RPMI8226 (cell line): ENCODE measurements at places on chromosomes 6 and 20.
A peak's percentile ranks its signal among the peaks of the same experiment; 100 is the strongest.

GRCh38 chr6:18329776-18330175 lies 57.4 kb upstream of the RNF144B start:
- no peak for DNase-seq

GRCh38 chr20:45518282-45518681 lies 2.9 kb upstream of the SPINT3 start:
- no peak for DNase-seq

DNA sequence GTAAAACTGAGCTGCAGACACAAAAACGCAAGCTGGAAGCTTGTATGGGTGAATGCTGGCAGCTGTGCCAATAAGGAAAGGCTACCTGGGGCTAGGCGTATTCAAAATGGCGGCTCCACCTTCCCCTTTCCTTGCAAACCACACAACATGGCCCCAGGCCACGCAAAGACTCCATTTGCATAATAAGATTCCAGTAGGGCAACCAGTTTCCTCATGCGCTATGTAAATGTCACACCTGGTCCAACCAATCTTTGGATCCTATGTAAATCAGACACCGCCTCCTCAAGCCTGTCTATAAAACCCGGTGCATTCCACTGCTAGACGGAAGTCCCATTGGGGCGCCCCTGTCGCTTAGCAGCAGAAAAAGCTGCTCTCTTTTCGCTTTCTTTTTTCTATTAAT lies 505.9 kb upstream of the BTBD3 start:
- DNase-seq = peak; percentile 63

DNA sequence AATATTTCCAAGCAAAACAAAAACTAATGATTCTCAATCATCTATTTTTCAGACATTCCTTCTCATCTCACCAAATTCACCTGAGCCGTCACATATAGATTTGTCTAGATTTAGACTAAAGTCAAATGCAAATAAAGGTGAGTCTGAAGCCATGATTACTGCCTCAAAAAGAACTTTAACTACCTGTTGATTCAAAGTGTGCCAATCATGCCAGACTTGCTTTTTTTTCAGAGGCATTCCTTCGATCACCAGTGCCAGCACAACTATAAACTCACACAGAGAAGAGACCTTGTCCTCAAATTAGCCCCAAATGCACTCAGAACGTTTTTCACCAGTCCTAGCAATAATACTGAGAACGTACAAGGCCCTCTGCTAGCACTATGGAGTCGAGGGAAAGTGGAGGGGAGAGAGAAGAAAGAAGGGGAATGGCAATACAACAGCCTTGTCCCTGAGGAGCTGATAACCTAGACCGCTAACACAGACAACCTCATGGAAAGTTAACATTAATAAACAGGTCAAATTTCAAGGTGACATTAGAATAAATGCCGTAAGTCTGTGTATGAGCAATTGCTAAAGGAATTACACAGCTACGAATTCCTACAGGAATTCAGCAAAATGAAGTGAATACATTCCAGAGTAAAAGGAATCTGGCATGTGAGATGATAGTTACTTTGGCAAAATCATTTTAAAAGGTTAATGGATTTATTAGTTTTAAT lies 60.9 kb downstream of the EPB41L2 start:
- DNase-seq = no peak

DNA sequence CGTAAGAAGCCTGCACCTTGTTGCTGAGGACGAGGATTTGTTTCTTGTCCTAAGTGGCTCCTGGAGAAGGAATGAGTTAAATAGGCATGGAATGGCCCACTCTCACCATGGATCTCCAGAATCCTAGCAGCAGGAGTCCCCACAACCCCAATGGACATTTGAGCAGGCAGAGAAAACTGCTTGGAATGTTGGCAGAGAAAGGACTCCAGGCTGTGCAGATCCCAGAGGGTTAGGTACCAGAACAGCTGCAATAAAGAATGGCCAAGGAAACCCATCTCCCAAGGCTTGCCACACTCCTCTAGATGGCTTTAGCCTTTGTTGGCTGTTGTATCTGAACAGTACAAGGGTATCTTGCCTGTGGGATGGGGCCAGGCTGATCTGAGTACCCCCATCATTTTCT lies 1415.7 kb upstream of the ADGRB3 start:
- DNase-seq = no peak

DNA sequence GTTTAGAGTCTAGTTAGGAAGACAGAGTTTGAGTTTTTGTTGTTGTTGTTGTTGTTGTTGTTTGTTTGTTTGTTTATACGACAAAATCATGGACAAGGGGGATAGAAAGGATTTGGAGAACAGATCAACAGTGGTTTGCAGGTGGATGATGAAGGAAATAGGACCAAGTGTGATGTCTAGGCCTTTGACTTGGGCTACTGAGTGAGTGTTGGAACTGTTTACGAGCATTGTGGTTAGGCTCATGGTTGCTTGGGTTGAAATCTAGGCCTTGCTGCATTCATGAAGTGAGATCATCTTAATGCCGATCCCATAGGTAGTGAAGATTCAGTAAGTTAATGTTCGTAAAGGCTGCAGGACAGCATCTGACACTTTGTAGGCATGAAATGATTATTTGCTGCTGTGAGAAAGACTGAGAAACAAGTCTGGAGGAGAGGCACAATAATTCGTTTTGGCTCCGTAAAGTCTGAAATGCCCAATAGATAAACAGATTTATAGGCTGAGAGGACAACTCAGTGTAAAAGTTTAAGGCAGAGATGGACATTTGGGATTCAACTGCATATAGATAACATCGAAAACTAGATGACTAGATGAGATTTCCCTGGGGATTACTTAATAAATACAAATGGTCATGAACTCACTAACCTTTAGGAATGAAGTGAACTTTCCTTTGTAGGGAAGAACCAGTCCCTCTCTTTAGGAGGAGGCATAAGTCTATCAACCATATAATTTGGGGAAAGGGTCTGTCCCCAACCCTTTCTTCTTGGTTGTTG lies 70.0 kb downstream of the HDDC2 start:
- DNase-seq = no peak

GRCh38 chr6:110828396-110828795 lies 13.1 kb upstream of the CDK19 start:
- DNase-seq = no peak

DNA sequence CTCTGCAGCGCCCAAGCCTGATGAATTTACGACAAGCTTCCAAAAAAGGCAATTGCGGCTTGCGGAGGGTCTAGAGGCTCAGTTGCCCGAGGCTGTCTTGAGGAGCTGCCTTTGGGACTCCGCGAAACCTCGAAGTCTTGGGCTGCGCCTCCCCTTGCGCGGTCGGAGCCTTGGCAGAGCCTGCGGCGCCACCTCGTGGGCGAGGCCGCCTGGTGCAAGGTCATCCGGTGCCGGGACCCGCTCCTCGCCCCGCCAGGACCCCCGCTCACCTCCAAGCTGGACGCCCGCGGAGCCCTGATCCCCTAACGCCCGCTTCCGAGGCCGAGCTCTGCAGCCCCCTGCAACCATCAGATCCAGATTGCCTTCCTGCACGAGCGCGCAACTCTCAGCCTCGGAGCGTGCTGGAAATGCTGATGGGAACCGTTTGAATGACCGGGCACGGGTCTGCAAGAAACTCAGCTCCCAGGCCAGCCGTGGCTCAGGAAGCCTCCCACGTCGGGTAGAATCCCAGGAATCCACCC lies 14.9 kb upstream of the FAM210B start:
- peak; percentile 63 for DNase-seq

GRCh38 chr6:139262519-139263300 lies 29.1 kb downstream of the TXLNB start:
- DNase-seq = no peak

GRCh38 chr6:13851330-13851729 lies 37.0 kb upstream of the MCUR1 start:
- DNase-seq = no peak

DNA sequence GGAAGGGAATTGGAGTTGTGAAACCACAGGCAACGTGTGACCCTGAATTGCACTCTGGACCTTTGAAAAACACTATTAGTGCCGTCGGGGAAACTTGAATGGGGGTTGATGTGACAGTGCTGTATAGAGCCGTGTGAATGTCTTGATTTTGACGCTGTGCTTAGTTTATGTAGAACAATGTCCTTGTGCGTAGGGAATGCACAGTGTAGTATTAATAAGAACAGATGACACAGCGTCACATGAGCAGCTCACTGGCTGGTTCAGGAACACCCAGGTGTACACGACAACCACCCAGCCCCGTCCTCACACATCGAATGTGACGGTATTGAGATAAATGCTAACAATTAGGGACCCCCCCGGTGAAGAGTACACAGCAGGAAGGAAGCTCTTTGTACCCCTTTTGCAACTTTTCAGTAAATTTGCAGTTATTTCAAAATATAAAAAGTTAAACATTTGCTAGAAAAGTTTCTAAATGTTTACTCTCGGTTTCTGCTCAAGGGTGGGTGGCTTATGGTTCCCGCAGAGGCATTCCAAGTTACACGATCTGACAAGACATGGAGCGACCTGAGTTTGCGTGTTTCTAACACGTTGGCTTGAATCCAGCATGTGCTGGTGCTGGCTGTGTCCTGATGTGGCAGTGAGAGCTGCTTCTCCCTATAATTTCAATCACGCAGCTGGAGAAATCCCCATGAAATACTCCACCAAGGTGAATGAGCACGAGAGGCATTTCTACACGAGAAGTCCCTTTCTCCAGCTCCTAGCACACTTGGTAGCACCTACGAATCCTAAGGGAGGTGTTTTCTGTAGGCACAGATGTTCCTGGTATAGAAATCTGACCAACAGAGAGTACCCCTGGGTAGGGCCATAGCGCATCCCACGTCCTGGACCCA lies 208.0 kb upstream of the EXOC2 start:
- no peak for DNase-seq

GRCh38 chr20:32902456-32903420 lies 44.0 kb downstream of the EFCAB8 start:
- DNase-seq = peak; percentile 69

DNA sequence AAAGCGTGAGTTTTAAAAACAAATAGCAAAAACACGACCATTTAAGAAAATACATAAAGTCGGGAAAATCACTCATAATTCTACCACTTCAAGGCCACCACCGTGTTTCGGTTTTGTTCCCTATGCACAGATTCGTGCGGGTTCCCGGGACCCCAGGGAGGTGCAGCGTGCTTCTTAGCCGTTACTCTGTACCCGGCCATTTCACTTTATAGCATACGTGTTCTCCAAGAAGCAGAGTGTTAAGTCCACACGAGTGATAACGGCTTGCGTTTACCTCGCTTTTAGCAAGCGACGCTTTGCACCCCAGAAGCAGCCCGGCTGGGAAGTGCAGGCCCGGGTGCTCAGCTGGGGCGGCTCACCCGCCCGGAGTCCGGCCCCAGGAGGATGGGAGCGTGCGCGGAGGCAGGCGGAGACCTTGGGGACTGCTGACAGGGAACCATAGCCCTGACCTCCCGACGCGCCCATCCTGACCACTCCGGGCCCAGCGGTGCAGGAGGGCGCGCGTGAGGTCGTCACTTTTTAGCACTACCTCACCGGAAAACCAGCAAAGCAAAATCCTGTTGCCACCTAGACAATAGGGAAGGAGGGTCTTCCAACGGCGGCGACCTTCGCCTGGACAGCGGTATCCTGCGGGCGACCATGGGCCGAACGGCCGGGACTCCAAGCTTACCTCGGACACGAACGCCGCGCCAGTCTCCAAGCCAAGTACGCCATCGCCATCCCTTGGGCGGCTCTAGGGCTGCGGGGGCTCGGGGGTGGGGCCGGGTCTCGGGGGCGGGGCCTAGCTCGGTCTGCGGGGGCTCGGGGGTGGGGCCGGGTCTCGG lies at the start of gene ECI2:
ECI2 (minus strand) TSS at position 735 of the 824 bp plus-strand sequence; CDS start at position 720, 15 bp downstream.
- DNase-seq = peak; percentile 72

GRCh38 chr6:89379281-89379680 lies 26.8 kb upstream of the UBE2J1 start:
- no peak for DNase-seq

DNA sequence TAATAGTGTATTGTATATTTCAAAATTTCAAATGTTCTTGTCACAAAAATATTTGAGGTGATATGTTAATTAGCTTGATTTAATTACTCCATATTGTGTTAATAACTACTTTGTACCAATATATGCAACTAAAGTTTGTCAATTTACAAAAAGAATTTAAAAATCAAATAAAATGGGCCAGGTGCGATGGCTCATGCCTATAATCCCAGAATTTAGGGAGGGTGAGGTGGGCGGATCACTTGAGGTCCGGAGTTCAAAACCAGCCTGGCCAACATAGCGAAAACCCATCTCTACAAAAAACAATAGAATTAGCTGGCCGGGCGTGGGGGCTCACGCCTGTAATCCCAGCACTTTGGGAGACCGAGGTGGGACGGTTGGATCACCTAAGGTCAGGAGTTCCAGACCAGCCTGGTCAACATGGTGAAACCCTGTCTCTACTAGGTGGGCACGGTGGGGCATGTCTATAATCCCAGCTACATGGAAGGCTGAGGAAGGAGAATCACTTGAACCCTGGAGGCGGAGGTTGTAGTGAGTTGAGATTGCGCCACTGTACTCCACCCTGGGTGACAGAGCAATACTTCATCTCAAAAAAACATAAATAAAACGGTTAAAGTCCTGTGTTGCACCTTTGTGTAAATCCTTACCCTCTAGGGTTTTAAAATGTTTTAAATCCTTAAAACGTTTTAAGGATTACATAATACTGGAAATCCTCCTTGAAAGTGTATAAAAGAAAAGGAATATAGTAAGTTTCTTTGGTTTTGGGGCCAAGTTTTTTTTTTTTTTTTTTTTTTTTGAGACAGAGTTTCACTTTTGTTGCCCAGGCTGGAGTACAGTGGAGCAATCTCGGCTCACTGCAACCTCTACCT lies 4.0 kb downstream of the HSPA1B start:
- no peak for DNase-seq

DNA sequence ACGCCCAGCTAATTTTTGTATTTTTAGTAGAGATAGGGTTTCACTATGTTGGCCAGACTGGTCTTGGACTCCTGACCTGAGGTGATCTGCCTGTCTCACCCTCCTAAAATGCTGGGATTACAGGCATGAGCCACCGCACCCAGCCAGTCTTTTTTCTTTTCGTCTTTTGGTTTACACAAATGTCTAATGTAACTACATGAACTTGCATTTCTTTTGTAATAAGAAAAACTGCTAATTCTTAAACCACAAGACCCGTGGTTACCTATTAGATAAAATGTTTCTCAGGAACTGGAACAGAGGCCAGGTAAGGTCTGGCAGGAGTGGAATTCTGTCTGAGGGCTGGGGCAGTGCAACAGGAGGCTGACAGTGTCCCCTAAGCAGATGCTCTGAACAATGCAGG lies 32.7 kb upstream of the GSTA3 start:
- DNase-seq = no peak

DNA sequence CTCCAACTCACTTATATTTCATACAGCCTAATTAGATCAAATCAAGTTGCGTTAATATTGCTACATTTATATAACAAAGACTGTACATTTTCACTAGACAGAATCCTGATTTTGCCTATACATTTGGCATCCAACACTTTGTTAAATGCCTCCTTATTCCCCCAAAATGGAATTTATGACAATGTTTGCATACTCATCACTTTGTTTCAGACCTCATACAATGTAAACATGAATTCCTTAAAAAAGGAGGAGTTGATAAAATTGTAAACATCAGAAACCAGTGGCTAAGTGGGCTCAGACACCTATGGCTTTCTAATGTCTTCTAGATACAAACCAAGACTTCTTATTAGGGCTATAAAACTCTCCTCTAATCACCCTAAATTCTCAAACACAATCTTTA lies 87.3 kb downstream of the CHD6 start:
- DNase-seq = no peak
